ENCODE measurements at places on chromosomes 12 and 14. TPM values are rescaled to one million over a fixed set of nuclear protein-coding genes. Genes with fewer than 3 reads are reported as not detected.

DNA sequence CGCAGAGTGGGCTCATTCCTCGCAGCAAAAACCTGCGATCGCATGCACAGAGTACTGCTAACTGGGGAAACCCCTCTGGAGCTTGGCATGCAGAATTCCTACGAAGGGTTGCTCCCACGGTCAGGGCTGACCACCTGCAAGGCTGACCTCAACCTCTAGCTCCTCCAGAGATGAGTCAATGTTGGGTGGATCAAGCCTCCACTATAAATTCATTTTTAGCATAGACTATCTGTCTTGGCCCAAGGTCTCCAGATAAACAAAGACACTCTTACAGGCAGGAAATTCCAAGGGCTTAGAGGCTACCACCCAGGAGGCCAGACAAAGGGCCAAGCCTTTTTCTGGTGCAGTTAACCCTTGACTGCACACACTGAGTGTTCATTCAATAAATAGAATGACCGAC, 296.5 kb downstream of the TMEM132D start:
- H3K27ac ChIP-seq = no peak overlapping the region
- no peaks in the 10 kb centered on the region for H3K27me3 ChIP-seq
- peak; percentile 88 for DNase-seq
- H3K4me1 ChIP-seq = peaks cover 27% of the 10 kb centered on the region

DNA sequence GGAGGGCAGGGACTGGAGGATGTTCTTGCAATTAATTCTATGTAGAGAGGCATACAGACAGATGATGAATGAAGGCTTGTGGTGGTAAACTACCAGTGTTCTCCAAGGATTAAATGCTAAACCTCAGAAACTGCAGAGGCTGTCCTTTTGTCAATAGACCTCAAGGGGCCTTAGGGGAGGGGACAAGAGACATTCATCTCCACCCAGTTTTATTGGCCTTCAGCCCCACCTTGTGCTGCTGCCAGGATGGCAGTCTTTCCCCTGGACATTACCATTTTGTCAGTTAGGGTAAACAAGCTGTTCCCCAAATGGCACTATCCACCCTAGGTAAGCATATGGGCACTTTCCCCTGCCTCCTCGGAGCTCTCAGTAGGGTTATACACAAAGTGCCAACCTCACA, 4.9 kb upstream of the SMAGP start:
- peak; percentile 30 for DNase-seq
- peaks cover 9% of the 10 kb centered on the region for H3K4me1 ChIP-seq
- no peaks in the 10 kb centered on the region for H3K36me3 ChIP-seq
- no peak overlapping the region for H3K27ac ChIP-seq
- H3K27me3 ChIP-seq = peaks cover 17% of the 10 kb centered on the region

DNA sequence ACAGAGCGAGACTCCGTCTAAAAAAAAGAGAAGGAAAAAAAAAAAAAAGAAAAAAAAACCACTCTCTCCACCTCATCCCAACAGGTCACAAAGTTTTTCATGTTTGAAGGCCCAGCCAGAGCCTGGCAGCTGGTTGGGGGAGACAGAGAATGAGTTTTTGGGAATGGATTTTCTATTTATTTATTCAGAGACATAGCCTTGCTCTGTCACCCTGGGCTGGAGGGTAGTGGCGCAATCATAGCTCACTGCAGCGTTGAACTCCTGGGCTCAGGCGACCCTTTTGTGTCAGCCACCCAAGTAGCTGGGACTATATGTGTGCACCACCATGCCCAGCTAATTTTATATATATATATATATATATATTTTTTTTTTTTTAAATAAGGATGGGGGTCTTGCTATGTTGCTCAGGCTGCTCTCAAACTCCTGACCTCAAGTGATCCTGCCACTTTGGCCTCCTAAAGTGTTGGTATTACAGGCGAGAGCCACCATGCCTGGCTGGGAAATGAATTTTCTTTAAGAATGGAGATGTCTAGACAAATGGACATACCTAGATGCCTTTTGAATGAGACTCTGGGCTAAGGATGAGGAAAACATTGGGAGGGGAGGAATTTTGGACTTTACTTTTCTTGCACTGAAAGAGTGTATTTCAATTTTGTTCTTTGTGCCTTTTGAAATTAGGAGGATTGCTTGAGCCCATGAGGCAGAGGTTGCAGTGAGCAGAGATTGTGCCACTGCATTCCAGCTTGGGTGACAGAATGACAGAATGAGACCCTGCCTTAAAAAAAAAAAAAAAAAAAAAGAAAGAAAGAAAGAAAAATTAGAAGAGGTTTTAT, 16.9 kb upstream of the PPP1R1A start:
- DNase-seq = no peak
- peaks cover 43% of the 10 kb centered on the region for H3K27me3 ChIP-seq
- H3K36me3 ChIP-seq = no peaks in the 10 kb centered on the region
- no peaks in the 10 kb centered on the region for H3K4me1 ChIP-seq

DNA sequence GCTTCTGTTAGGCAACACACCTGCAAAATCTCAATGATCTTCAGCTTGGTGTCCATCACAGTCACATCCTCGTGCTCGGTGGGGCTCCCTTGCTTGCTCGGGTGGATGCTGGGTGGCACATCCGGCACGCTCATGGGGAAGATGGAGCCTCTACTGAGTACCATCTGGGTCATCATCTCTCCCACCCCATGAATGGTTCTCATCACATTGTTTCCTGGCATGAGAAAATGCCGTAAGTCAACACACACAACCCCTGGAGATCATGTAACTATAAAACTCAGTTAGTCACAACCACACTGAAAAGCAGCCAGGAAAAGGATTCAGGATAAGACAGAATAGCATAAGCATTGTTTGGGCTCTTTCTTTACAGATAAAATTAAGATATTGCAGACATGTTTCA, 201.1 kb downstream of the ITPR2 start:
- H3K27ac ChIP-seq = no peak overlapping the region
- peaks cover 3% of the 10 kb centered on the region for H3K4me1 ChIP-seq
- H3K27me3 ChIP-seq = no peaks in the 10 kb centered on the region
- no peak for DNase-seq
- H3K36me3 ChIP-seq = no peaks in the 10 kb centered on the region
- no peak overlapping the region for H3K4me3 ChIP-seq

DNA sequence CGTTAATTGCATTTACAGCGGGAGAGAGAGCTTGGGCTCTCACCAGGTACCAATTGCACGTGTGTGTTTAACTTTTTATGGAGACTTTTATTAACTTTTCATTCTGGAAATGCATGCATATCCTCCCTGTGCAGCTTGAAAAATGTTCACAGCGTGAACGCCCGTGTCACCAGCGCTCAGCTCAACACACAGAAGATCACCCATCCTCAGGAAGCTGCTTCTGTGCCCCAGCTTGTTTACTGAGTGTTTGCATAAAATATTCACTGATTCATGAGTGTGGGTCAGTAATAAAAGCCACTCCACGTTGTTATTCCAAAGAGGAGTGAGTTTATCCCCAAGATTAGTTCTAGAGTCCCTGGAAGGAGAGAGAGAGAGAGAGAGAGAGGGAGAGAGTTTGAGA, 75.5 kb upstream of the FZD10 start:
- no peaks in the 10 kb centered on the region for H3K36me3 ChIP-seq
- H3K4me3 ChIP-seq = no peak overlapping the region
- no peak overlapping the region for H3K27ac ChIP-seq
- H3K4me1 ChIP-seq = peaks cover 14% of the 10 kb centered on the region
- DNase-seq = no peak
- peaks cover 33% of the 10 kb centered on the region for H3K27me3 ChIP-seq

DNA sequence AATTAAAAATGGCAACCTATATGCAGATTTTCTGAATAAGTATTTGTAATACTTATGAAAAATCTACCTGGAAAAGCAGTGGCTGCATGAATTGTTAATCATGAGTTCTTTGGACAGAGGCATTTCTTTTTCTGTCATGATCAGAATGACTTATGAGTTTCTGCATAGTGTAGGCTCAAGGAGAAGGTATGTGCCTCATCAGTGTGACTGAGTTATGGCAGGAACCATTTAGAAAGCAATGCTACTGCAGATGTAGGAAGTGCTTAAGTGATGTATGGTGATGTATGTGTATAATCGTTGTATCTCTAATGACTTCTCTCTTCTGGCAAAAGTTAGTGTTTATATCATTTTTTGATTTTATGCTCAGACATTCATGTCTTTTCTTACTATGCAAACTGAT, 816.4 kb upstream of the FBXO33 start:
- no peak for DNase-seq
- H3K4me1 ChIP-seq = no peaks in the 10 kb centered on the region
- H3K4me3 ChIP-seq = no peak overlapping the region
- no peak overlapping the region for H3K27ac ChIP-seq

DNA sequence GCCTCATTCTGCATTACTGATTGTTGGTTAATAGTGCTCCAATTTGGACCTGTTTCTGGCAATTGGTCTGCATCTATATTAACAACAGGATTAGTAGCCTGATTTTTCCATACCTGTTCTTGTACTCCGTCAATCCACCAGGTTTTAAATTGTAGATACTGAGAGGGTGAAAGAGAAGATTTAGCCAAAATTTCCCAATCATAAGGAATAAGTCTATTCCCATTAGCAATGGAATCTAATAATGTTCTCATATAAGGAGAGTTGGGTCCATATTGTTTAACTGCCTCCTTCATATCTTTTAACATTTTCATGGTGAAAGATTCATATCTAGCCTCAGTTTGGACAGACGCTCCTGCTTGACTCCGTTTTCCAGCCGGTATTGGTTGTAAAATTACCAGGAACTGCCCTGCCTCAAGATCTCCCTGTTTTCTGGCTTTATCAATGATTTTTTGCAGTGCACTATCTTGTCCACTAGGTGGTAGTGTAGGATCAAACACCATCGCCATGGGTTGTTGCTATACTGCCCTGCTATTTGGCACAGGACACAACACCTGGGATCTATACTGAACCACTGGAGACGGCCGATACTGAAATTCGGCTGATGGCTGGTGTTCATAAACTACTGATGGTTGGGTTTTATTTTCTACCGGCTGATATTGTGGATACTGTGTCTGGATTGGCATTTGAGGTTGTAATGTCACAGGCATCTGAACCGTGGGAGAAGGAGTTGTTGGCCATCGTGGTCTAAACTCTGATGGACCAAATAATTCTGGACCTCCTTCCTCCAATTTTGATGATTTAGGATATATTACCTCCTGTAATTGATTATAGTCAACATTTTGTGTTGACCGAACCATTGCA, 25.2 kb downstream of the DHRS4L2 start:
- no peaks in the 10 kb centered on the region for H3K36me3 ChIP-seq
- no peaks in the 10 kb centered on the region for H3K27me3 ChIP-seq
- H3K4me1 ChIP-seq = peaks cover 34% of the 10 kb centered on the region
- no peak overlapping the region for H3K27ac ChIP-seq
- H3K4me3 ChIP-seq = no peak overlapping the region

DNA sequence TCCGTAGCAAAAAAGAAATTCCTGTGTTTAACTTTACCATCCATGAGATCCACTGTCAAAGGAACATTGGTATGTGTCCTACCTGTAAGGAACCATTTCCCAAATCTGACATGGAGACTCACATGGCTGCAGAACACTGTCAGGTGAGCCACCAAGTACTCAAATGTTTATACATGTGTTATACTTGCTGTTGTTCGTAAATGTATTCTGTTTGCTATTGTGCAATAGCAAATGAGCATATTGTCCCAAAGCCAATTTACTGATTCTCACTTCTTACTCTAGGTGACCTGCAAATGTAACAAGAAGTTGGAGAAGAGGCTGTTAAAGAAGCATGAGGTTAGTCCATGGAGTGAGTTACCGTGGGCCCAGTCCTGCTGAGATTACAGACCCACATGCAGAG, 9.4 kb downstream of the TRAFD1 start:
- no peak for DNase-seq
- H3K27ac ChIP-seq = no peak overlapping the region
- no peaks in the 10 kb centered on the region for H3K27me3 ChIP-seq

GRCh38 chr12:66055837-66056319, 74.7 kb downstream of the LLPH start:
- H3K27me3 ChIP-seq = no peaks in the 10 kb centered on the region
- H3K4me3 ChIP-seq = no peak overlapping the region
- no peak for DNase-seq
- H3K4me1 ChIP-seq = no peaks in the 10 kb centered on the region

DNA sequence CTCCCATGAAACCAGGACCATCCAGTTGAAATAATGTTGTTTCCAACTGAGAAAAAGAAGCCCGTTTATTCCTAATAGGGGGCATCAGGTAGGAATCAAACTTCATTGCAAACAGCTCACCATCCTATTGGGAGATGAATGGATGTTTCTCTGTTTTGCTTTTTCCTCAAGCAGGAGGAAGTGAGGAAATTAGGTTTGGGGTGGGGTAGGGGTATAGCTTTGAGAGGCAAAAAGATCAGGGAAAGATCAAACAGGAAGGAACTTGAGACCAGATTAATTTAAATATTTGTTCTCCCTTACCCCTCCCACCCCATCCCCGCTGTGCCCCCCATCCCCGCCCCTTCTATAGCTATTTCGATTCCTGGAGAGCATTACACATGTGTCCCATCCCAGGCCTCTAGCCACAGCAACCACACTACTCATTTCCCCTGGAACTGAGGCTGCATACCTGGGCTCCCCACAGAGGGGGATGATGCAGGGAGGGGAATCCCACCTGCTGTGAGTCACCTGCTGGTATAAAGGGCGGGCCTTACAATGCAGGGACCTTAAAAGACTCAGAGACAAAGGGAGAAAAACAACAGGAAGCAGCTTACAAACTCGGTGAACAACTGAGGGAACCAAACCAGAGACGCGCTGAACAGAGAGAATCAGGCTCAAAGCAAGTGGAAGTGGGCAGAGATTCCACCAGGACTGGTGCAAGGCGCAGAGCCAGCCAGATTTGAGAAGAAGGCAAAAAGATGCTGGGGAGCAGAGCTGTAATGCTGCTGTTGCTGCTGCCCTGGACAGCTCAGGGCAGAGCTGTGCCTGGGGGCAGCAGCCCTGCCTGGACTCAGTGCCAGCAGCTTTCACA, at the start of gene IL23A:
Gene IL23A (plus strand): TSS at position 577 of the 850 bp plus-strand sequence. CDS start 161 bp downstream, at position 738.
- peaks cover 20% of the 10 kb centered on the region for H3K4me1 ChIP-seq
- DNase-seq = peak; percentile 54
- H3K27ac ChIP-seq = peak within 1 kb of the TSS; percentile 73
- H3K27me3 ChIP-seq = no peaks in the 10 kb centered on the region
- H3K4me3 ChIP-seq = peak within 1 kb of the TSS; percentile 18

Gene FBXW8
- total RNA-seq = 27.2 TPM

GRCh38 chr14:89015016-89015415, 190.6 kb downstream of the TTC8 start:
- no peak overlapping the region for H3K27ac ChIP-seq
- no peaks in the 10 kb centered on the region for H3K27me3 ChIP-seq
- H3K4me1 ChIP-seq = no peaks in the 10 kb centered on the region
- no peak for DNase-seq
- H3K4me3 ChIP-seq = no peak overlapping the region

DNA sequence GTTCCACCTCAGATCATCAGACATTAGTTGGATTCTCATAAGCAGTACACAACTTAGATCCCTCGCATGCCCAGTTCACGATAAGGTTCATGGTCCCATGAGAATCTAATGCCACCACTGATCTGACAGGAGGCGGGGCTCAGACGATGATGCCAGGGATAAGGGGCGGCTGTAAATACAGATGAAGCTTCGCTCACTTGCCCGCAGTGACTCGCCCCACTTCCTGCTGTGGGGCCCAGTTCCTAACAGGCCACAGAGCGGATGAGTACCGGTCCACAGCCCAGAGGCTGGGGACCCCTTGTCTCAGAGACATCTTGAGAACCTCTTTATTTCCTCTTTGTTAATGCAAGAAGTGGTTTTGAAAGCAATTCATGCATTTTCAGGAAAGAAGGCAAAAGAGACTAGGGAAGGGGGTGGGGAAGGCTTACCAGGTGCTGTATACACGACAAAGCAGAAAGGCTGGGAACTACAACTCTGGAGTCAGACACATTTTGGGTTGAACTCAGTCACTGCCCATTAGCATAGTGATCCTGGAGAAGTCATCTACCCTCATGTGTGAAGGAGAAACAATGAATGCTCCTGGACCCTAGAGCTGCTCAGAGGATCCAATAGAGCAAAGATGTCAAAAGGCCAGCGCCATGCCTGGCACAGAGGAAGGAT, 68.7 kb downstream of the EID3 start:
- no peaks in the 10 kb centered on the region for H3K27me3 ChIP-seq
- H3K36me3 ChIP-seq = no peaks in the 10 kb centered on the region
- peaks cover 18% of the 10 kb centered on the region for H3K4me1 ChIP-seq
- no peak overlapping the region for H3K27ac ChIP-seq
- DNase-seq = no peak
